Fibroblast of lung (primary cell): ENCODE measurements at places on chromosomes 13 and 19.

- DNase-seq = peak; percentile 73
Observed at GRCh38 chr19:1265615-1266128, 3.5 kb upstream of the CIRBP start.

DNA sequence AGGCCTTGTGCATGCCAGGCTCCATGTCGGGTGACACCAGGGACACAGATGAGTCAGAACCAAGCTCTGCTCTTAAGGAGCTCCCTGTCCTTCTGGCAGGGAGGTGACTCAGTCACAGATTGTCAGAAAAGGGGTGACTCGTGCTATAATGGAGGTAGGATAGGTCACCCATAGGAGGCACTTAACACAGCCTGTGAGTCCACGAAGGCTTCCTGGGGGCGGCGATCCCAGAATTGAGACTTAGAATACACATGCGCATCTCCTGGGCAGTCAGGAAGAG, 19.6 kb downstream of the FUZ start:
- no peak for DNase-seq

DNA sequence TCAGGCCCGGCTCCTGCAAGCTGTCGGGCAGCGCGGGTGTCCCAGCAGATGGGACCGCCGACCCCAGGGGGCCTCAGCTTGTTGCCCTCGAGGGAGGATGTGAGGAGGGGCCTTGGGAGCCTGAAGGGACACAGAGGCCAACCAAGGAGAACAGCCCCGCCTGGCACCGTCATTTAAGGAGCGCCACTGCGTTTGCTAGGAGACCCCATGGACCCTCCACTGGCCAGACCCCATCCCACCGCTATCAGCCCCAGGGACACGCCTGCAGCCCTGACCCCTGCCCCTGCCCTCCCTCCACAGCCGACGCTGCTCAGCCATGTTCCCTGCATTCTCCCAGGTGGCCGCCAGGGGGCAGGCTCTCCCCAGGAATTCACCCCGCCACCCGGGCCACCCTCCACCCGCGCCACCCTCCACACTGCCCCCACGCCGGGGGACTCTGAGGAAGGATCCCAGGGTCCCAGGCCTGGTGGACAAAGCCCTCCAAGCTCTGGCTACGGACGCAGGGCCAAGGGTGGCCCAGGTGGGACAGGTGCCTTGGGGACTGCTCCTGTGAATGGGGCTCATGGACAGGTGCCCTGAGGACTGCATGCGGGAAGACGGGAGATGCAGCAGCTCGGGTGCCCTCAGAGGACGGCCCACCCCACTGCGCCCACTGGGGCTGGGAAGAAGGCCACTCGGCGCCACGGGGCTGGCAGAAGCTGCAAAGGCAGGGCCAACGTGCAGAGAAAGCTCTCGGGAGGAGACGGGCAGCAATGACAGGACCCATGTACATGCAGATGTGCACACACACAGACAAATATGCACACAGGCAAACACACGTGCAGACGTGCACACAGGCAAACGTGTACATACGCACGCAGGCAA, 34.4 kb downstream of the PIP5K1C start:
- no peak for DNase-seq

DNA sequence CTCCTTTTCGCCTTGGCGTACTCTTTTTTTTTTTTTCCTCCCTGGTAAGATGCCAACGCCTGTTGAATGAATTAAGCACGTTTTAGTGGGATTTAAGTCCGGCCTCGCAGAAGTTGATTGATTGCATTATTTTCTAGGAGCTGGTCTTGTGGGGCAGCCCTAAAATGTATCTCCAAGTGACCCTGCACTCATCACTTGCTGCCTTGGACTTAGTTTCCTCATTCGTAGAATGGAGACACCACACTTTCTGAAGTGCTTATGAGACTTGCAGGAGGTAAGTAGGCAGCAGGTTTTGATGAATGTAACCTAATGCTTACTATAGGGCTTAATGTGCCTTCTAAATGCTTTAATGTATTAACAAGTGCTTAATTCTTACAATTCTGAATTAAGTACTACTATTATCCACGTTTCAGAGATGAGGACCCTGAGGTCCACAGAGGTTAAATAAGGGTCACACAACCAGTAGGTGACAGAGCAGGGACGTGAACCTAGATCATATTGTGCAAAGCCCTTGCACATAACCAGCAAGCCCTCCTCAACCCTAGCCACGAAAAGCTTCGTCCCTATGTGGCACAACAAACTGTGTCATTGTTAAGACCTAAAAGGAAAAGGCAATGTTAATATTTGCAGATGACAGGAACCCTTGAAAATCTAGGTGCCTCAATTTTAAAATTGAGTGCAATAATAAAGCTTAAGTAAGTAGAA, 514 bp upstream of the ARGLU1 start:
- no peak for DNase-seq

GRCh38 chr13:90185734-90186133, 1161.8 kb upstream of the MIR17HG start:
- no peak for DNase-seq

- no peak for DNase-seq
Observed at GRCh38 chr19:28074773-28075172, 1138.2 kb downstream of the UQCRFS1 start.

DNA sequence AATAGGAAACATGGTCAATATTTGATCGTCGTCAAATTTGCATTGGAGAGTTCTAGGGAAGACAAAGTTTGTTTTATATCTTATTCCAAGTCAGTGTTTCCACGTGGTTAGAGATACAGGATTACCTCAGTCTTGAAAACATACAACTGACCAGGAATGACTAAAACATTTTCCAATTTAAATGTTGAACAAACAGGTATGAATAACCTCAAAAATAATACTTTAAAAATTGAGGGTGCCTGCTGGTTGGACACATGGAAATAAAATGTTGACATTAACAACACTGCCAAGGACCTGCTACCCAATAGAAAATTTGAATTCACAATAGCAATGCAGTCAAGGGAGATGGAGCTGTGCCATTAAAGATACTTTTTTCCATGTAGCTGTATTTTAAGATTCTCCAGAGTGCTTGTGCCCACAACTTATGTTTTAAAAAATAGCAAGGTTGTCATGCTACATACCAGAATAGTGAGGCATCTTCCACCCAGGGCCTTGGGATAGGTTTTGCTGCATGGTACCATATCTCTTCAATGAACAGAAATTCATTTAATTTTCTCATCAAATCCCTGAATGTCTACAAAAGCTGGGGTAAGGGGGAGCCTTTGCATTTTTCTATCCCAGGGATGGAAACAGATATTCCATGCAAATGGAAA, 260.8 kb downstream of the EFNB2 start:
- peak; percentile 58 for DNase-seq

DNA sequence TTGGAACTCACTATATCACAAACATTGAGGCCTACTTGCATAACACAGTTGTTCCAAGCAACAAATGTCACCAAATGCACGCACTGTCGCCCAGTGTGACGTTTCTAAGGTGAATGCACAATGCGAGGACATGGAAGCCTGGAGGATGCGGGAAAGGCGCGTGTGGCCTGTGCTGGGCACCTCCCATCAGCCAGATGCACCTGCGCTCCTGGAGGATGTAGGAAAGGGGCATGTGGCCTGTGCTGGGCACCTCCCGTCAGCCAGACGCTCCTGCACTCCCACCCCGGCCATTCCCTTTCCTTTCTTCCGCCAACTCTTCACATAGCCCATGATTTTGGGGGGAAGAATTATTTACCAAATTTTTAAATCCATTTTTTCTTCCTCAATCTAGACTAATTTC, 202.4 kb upstream of the SOX1 start:
- DNase-seq = no peak

DNA sequence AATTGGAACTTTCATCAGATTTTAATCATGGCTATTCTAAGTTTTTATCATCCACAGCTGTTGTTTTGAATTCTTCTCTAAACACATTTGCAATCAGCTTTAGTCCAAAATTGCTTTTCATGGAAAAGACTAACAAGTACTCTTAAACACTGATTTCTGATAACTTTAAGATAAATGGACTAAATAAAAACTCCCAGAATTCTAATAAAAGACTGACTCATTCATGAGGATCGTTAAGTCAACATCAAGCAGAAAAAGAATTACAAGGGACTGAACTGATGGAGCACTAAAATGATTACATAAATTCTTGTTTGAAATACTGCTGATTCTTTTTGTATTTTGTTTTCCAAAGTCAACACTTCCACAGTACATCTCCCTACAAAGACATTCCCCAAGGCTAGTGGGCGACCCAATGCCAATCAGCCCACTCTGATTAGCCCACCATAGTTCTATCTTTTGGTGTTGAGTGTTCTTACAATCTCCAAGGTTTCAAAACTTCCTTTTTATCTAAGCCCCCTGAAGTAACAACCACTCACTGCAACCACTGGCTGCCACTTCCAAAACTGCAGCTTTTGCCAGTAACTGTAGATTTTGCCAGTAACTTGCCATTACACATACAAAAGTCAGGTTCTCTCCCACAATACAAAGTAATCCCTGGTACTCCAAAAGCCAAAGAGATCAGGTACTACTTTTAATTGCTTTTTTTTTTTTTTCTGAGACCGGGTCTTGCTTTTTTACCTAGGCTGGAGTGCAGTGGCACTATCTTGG, 14.0 kb upstream of the NAA16 start:
- DNase-seq = no peak

DNA sequence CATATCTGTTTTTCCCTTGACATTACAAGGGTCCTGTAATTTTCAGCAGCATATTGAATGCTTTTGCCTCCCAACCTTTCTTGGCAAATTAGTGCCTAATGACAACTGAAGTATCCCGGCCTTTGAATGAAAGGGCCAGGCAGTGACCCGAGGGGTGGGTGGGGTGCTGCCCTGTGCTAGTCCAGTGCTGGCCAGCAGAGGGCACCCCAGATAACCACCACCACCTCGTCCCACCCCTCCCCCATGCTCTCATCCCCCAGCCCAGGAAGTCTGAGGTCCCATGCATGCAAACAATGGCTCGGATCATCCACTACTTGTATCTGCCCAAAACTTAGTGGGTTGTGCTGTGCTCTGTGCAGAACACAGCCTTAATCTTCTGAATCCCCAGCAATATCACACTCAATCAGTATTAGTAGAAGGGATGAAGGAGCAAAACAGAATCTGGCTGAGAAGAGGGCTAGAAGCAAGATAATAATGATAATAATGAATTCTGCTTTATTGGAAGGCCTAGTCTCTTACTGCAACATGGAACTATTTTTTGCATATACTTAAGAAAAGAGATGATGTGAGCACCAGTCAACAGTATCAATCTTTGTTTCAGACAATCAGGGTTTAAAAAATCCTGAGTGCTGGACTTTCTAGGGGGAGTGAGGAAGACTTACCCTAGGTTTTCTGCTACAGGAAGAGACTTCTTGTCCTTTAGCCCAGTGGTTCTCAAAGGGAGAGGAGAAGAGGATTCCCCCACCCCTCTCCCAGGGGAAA, 3.8 kb downstream of the ATP12A start:
- no peak for DNase-seq

DNA sequence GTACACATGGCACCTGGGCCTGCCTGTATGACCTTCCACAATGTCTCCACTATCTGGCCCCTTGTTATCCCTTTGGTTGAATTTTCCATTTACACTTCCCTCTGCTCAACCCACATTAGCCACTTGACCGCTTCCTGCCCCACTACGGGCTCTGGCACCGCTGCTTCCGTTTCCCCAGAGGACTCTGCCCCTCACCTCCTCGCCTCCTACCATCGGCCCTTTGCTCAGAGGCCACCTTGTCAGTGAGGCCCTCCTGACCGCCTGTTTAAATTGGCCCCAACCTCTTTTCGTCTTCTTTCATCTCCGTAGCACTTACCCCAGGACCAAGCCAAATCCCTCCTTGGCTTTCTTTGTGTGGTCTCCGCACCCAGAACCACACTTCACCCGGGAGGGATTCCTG, 47.4 kb downstream of the SOX1 start:
- DNase-seq = no peak

DNA sequence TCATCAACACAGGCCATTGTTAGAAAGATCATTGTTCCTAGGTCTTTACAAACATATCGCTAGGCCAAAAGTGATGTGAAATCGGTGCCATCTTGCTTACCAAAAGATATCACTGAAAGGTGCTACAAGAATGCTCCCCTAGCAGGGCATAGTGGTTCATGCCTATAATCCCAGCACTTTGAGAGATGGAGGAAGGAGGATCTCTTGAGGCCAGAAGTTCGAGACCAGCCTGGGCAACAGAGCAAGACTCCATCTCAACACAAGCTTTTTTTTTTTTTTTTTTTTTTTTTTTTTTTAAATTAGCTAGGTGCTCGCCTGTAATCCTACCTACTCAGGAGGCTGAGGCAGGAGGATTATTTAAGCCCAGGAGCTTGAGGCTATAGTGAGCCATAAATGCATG, 92.1 kb downstream of the DACH1 start:
- DNase-seq = no peak

DNA sequence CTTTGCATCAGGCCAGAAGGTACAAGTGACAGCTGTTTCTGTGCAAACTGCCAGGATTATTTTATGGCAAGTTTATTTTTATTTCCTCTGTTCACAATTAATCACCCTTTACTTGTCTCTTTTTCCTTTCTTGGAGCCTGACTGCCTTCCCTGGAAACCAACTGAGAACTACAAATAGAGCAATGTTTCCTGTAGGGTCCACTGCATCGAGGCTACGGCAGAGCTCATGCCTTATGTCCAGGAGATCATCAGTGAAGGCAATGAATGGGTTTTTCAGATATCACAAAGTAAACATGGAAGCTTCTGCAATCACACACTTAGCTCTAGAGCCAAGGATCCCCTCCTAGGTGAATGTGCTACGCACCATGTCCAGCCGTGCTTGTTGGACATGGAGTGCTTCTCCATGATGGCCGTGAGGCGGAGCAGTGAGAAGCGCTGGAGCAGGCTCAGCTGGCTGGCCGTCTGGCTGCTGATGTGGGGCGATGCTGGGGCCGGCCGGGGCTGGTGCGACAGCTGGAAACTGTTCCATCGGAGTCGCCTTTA, 110.9 kb downstream of the KL start:
- peak; percentile 81 for DNase-seq

DNA sequence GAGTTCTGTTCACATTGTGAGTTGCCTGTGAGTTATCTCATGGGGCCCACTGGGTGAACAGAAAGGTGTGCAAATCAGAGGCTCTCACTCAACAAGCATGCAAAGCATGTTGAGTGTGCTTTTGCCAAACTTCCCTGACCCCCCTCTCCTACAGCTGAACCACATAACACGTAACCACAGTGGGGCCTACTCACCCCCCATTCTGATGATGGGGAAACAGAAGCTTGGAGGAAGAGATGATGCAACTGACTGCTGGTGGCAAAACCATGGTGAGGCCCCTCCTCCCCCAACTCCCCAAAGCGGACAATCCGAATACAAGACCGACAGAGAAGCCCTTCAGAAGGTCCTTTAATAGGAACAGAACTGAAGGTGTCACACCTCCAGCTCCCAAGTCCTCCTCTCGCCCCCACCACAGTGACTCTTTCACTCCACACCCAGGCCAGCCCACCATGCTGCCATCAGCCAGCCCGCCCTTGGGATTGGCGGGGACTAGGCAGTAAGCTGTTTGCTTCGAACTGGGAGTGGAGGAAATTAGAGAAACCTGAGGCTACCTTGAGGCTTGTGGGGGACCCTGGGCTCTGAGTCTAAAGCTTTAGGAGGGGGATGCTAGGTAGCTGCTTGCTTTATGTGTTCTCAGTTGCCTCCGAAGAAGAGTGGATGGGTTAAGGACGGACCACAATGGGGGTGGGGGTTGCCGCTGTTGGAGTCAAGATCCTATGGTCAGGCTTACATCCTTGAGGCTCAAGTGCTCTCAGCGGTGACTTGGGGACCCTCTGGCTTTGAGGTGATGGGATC, 3.8 kb downstream of the ZNF784 start:
- no peak for DNase-seq
